Daoy (cell line): ENCODE measurements at places on chromosomes 12 and 14. TPM values are rescaled to one million over a fixed set of nuclear protein-coding genes. Genes with fewer than 3 reads are reported as not detected.

GRCh38 chr12:93831374-93831773 is 154.2 kb downstream of the CRADD start:
- DNase-seq = no peak

GRCh38 chr12:30863839-30864238 is 62.7 kb upstream of the TSPAN11 start:
- DNase-seq = no peak

- DNase-seq = no peak
Measured at GRCh38 chr12:132695431-132695830, 8.0 kb downstream of the PXMP2 start.

GRCh38 chr12:108616941-108617858 is 16.5 kb downstream of the SELPLG start:
- peak; percentile 90 for DNase-seq

DNA sequence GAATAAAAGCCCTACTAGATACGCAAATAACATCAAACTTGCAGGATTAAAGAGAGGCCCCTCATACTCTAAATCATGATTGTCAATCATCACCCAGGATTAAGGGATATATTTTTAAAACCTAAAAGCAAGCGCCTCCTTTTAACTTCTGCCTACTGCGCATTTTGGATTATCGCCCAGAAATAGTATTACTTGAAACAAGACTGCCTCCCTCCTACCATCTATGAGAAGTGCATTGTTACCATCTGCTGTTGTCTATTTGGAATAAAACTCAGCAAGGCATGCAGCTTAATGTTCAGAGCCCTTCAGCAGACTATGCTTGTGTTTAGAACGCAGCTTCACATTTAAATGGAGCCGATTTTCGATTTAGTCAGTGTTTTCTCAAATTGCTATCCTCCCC is 79.6 kb downstream of the EXOC5 start:
- DNase-seq = no peak

DNA sequence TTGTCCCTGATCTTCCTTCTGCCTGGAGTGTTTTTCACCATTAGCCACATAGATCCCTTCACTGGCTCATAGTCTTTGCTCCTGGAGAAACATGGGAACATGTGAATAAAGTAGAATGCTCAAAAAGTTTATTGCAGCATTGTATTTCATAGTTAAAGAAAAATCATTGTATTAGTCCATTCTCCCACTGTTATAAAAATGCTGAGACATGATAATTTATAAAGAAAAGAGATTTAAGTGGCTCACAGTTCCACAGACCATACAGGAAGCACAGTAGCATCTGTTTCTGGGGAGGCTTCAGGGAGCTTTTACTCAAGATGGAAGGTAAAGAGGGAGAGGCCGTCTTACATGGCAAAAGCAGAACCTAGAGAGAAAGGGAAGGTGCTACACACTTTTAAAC is 238.3 kb upstream of the OR4E1 start:
- no peak for DNase-seq

DNA sequence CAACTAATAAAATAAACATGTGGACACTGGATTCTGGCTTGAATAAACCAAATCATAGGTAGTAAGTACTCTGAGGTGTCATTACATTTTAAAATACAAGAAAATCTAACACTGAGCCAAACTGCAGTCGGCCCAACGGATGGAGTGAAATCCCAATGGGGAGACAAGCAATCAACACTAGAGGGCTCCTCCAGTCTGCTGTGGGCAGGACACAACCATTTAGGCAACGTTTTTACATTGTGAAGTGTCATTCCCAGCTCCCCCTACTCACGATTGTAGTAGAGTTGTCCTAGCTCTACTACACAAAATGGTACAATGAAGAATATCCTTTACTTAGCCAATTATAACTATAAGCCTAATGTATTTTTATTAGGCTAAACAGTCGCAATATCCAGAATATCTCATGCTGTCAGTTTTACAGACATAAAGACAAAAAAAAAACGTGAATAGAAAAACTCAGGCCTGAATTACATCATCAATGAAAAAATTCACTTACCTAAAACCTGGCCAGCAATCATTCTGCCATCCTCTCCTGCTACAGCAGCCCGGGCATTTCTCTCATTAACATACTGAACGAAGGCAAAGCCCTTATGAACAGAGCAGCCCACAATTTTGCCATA is 35.7 kb downstream of the HNRNPC start:
- no peak for DNase-seq

OR6C70 gene
- total RNA-seq = 0.29 TPM in 1 of 2 replicates, not detected in the other

CNOT2 gene
- total RNA-seq = 141 and 143 TPM in 2 replicates

- no peak for DNase-seq
Measured at GRCh38 chr14:97866664-97867063, 1069.5 kb downstream of the VRK1 start.
